ENCODE measurements at places on chromosomes 3 and 15.

DNA sequence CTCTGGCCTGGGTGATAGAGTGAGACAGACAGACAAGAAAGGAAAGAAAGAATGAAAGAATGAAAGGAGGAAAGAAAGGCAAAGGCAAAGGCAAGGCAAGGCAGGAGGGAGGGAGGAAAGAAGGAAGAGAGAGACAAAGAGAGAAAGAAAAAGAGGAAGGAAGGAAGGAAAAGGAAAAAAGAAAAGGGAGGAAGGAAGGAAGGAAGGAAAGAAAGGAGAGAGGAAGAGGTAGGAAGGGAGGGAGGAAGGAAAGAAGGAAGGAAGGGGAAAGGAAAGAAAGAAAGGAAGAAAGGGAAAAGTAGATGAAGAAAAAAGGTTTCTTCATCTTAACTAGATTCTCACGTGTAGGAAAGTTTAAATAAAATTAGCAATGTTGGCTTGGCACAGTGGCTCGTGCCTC lies 142.2 kb downstream of the GREM1 start:
- no peak for DNase-seq

DNA sequence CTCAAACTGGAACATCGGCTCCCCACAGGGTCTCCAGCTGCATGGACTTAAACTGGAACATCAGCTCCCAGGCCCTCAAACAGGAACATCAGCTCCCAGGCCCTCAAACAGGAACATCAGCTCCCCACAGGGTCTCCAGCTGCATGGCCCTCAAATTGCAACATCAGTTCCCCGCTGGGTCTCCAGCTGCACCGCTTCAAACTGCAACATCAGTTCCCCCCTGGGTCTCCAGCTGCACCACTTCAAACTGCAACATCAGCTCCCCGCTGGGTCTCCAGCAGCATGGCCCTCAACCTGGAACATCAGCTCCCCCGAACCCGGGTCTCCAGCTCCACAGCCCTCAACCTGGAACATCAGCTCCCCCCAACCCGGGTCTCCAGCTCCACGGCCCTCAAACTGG lies 82.0 kb downstream of the TFRC start:
- DNase-seq, result peak; percentile 28

DNA sequence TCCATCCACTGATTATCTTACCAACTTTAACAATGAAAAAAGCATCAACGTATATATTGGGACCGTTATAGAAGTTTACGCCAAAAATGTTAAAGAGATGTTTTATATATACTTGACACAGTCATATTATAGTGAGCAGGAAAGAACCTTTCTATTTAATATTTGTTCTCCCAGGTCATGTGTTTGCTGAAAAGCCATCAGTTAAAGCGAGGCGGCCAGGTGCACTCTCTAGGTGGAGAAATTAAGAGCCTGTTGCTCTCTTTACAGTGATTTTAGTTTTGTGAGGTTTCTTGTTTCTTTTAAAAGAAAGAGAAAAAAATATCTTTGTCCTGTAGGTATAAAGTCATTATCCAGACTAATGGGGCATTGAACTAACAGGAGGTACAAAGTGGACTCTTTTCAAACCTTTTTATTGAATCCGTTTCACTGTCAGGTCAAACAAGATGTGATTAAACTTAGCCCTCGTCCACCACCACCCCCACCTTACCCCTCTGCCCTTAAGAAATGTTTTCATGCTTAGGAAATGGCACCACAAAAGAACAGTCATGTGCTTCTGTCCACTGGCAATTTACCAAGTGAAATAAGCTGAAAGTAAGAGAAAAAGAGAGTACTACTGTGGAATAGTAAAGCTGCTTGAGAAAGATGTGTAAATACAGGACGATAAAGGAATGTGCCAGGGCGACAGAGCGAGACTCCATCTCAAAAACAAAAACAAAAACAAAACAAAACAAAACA lies 279.9 kb downstream of the PTPRG start:
- DNase-seq, result no peak

DNA sequence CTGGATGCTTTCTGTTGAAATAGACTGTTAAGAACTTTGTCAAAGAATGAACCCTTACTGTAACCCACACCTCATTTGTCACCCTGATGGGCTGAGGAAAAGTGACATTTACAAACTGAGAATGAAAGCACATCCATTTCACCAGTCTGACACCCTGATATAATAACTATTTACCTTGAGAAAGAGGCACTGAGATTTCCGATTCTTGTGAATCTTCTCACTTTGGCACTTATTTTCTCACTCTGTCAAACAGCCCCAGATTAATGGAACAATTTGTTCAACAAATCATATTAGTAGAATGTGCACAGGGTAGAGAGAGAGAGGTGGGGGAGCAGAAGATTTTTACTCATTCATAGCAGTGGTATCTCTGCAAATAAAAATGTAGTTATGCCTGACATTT lies 606.9 kb downstream of the MCTP2 start:
- DNase-seq, result no peak

DNA sequence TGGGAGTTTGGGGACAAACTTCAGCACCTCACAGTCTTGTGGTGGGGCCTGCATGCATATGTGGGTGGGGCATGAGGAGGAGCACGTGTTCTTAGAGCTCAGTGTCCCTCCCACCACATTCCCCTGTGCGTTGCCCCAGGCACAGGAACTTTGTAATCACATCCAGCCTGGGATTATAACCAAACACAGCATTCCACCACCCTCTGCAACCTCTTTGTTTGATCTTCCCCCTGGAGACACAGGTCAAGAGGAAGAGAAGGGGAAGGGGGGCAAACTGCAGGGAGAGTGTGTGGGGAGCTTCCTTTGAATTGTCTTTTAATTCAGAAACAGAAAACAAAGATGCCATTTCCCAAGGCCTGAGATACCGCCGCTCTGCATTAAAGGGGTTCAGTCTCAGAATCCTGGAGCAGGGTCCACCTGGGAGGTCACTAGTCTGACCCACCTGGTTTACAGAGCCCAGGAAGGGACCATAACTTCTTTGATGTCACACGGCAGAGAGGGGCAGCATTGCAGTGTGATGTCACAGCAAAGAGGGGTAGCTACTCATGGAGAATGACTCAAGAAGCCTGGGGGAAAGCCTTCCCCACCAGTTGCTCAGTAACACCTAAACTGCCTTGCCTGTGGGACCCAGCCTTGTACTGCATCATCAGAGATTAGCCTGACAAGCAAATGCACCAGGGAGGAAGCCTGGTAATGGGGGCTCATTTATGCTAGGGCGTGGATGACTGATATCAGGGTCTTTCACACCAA lies 106.3 kb upstream of the RNU6-1 start:
- DNase-seq, result no peak

DNA sequence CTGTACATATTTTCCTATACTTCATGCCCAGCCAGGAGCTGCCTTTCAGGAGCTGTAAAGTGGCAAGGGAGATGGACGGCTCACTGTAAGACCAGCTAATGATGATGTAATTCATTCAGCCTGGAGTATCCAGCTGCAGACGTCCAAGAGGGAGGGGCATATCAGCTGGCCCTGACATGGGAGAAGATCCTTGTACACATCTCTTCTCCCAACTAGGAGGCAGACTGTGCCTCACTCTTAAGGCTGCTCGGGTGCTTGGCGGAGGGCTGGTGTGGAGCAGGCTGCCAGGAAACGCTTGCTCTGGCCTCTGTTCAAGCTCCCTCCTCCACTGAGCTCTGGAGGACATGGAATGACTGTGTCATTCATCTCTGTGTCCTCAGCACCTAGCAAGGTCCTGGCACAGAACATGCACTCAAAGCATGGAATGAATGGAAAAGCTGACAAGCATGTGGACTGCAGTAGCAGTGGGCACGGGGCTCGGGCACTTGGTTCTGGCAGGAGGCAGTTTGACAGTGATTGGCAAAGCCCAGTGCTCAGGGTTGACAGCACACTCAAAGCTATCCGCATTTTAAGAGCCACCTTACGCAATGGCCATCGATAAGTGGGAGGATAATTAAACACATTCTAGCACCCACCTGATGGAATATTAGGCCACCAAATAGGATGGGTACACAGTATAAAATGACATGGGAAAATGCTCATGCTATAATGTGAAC lies 72.4 kb downstream of the TBC1D2B start:
- DNase-seq, result no peak

DNA sequence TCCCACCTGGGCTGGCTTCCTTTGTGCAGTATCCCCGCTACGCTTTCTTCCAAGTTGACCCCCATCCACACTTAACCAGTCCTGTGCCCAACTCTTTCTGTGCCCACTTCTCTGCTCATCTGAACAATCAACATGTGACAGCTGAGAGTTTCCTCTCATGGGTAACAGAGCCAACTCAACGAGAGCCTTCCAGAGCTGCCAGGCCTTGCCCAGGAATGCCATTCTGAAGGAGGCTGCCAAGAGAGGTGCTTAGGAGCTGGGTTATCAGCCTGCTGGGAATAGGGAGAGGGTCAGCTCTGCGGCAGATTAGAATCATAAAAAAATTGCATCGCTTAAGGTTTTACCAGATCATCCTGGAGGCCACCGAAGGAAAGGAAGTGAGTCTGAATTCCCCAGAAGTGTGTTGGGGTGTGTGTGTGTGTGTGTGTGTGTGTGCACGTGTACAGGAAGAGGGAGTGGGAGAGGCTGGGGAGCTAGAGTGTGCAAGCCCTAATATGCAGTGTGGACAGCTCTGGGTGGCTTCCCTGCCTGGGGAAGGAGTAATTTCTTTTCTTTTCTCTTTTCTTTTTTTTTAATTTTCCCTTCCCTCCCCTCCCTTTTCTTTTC lies 66.7 kb downstream of the ITGA11 start:
- no peak for DNase-seq

DNA sequence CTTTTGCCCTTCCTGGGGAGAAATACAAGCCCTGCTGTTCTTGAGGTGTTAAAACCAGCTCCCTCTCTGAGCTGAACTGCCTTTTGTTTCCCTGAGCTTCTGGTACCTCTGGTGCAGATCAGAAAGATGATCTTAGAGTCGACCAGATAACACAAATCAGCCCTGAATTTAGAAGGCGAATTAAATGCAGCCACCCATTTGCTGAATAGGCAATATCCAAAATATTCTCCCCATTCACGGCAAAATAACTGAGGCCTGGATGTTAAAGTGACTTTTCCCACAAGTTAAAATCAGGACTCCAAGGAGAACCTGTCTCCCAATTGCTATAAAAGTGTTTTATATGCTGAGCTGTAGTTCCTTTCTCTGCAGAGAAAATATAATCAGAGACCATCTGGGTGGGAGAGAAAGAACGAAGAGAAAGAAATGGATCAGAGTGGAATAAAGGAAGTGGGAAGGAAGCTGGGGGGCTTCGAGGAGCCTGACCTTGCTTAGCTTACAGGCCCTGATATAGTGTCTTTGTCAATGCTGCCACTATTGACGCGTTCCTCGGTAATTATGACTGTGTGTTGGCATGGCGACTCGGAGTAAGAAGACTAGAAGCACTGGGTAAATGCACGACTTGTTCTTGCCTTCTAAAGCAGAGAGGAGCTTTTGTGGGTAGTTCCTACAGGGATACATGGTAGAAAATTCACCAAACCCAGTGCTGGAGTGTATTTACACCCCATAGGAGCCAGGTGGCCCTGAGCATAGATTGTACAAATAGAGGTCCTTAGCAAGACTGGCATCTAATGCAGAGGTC lies 47.5 kb upstream of the POLG start:
- no peak for DNase-seq

DNA sequence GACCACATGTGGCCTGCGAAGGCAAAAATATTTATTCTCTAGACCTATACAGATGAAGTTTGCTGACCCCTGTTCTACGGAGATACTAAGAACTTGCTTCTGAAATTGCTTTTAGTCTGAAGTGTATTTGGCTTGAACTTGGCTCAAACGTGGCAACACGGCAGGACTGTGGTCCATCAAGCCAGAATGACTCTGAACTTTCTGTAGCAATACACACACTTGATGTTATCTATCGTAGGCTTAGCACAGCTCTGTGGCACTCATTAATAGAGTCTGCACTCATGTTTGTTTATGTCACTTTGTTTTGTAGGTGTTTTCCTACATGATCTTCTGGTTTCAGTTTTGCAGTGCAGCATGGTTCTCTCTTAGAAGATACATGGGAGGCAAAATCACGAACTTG lies 298.1 kb downstream of the ADAMTS17 start:
- DNase-seq, result no peak

DNA sequence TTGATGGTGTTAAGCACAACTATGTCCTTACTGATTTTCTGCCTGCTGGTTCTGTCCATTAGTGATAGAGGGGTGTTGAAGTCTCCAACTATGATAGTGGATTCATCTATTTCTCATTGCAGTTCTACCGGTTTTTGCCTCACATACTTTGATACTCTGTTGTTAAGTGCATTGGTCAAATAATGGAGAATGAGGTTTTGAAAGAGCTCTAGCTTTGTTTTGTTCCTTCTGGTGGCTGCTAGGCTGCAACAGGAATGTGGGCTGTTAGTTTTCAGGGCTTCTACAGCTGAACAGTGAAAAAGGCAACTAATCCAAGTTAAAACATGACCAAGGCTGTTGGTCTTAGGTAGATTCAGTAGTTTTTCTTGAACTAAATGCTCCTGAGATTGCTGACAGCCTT lies 62.6 kb downstream of the BTD start:
- no peak for DNase-seq

DNA sequence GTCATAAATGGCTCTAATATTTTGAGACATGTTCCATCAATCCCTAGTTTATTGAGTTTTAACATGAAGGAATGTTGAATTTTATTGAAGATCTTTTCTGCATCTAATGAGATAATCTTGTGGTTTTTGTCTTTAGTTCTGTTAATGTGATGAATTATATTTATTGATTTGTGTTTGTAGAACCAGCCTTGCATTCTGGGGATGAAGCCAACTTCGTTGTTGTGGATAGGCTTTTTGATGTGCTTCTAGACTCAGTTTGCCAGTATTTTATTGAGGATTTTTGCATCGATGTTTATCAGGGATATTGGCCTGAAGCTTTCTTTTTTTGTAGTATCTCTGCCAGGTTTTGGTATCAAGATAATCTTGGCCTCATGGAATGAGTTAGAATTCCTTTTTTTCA lies 72.0 kb upstream of the CD96 start:
- no peak for DNase-seq

GRCh38 chr15:81434851-81435250 lies 60.8 kb upstream of the TMC3 start:
- no peak for DNase-seq

DNA sequence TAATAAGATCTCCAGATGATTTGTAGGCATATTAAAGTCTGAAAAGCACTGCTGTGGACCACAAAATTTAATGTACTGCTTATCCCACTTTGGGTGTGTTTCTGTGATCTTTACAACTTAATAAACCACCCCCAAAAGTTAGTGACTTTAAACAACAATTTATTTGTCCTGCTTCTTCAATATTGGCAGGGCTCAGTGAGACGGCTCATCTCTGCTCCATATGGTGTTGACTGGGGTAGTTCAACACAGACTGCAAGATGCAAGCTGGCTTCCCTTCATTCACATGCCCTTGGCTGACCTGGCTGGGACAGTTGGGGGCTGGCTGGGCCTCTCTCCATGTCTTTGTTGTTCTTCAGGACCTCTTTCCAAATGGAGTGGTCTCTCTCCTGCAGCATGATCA lies 337.8 kb downstream of the FHIT start:
- no peak for DNase-seq

- DNase-seq, result no peak
These were observed 598 bp upstream of the TGFBR2 start for GRCh38 chr3:30605706-30606300.

- peak; percentile 72 for DNase-seq
These were observed 13.6 kb downstream of the MRPS25 start for GRCh38 chr3:15051531-15051930.

All from activated CD8-positive, alpha-beta memory T cell treated with anti-CD3 and anti-CD28 coated beads for 24 hours (primary cell).